ENCODE measurements at places on chromosomes 6 and 20. TPM values are rescaled to one million over a fixed set of nuclear protein-coding genes. Genes with fewer than 3 reads are reported as not detected.

LCA5 gene
- 5.8 TPM for total RNA-seq

FBXO30 gene
- 13.6 TPM for total RNA-seq

TPX2 gene
- total RNA-seq, result 41.6 TPM

DEFB129 gene
- not detected for total RNA-seq

- DNase-seq, result no peak
Observed at GRCh38 chr6:50549475-50549874, 163.9 kb upstream of the TFAP2D start.

DNA sequence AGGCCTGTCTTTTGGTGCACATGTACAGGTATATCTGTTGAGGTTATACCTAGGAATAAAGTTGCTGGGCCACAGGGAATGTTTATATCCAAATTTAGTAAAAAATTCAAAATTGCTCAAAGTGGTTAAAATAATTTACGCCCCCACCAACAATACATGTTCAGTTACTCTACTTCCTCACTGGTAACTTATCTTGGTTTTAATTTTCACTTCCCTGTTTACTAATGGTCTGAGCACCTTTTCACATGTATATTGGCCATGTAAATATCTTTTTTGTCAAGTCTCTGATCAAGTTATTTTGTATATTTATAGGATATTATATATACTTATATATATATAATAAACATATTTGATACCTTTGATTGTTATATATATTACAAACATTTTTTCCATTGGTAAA is 9.7 kb downstream of the PDE7B start:
- DNase-seq, result no peak

RGS17 gene
- total RNA-seq, result 3.7 TPM

OVOL2 gene
- total RNA-seq, result 0.57 TPM

PLCG1 gene
- total RNA-seq, result 99.6 TPM

DNA sequence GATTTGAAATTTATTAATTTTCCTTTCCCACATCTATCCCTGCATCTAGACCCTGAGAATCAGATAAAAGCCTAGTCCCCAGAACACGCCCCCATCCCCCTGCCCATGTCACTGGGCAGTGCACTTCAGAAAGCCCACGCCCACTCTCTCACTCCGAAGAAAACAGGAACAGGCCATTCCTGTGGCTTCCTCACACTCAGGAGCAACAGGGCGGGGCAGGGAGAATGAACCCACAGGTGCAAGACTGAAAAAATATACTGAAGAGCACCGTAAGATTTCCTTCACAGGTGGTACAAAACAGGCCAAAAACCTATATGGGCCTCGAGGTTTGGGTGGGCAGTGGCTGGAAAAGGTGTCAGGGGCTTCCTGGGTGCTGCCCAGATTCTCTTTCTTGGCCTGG is 3.4 kb downstream of the OXT start:
- no peak for DNase-seq

GRCh38 chr6:119273272-119274196 is 76.0 kb downstream of the MAN1A1 start:
- DNase-seq, result peak; percentile 62

GRCh38 chr20:35776513-35777101 is 4.8 kb downstream of the PHF20 start:
- DNase-seq, result peak; percentile 33

GRCh38 chr6:116580198-116580597 is 8.9 kb downstream of the RWDD1 start:
- DNase-seq, result peak; percentile 69

DNA sequence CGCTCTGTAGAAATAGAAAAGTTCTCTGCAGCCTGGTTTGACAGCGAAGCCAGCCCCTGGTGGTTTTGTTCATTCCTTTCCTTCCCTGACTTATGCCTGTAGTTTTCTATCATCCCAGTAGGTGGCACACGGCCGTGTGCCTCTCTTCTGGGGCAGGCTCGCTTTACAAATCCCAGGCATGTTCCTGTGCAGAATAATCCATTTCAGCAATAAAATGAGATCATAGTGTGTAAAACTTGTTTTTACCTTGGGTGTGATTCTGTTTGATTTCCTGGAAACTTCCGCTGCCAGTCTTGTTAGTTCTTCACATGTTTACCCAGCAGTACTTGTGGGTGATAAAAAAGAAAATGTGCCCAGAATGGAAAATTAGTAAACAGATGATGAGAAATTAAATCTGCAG is 7.4 kb upstream of the INSM1 start:
- peak; percentile 25 for DNase-seq

DNA sequence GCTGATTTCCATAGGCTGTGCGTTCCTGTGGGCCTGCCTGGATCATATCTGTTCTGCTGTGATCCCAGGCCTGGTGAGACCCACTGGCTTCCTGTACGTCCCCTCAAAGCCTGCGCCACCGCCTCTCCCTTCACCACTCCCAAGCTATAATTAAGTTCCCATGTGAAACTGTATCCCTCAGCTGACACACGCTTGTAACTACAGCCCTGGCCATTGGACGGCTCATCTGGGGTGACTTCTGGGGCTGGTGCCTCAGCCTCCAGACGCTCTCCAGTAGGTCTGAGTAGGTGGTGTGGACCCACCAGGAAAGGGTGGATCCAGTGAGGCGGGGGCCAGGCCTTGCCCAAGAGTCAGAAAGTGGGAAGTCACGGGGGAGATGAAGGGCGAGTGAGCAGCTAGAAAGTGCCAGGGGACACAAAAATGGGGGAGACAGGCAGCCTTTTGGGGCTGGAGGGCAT is 21.0 kb downstream of the PPARD start:
- peak; percentile 51 for DNase-seq

DNA sequence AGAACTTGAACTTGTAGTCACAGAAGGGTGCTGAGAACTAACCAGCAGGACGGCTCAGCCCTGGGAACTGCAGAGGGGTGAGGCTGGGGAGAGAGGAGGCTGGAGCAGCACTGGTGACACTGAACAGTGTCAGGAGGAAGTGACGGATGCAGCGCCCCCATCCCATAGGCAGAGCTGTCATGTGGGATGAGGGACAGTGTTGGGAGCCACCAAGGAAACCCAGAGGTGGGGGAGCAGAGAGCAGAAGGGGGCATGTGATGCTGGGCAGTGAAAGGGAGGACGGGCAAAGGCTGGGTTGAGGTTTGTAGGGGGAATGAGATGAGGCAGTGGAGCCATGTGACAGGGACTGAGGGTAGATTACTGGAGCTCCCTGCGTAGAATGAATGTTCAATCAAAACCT is 2.1 kb downstream of the HLA-DPB1 start:
- no peak for DNase-seq

ENPP5 gene
- total RNA-seq, result 1.4 TPM

PRSS16 gene
- total RNA-seq, result 2.0 TPM

DNA sequence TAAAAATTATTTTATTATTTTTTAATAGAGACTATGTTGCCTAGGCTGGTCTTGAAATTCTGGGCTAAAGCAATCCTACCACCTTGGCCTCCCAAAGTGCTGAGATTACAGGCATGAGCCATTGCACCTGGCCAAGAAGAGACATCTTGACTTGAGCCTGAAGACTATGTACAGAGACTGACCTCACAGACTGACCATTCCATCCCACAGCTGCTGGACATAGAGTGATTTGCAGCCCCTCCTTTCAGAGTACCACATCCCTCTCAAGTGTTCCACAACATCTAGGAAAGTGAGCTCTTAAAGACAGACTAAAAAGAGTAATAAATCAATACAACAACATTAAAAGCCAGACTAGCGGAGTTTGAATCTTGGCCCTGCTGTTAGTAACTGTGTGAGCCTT is 39.0 kb downstream of the RNF8 start:
- no peak for DNase-seq

CLVS2 gene
- not detected for total RNA-seq

GRM4 gene
- total RNA-seq, result 0.34 TPM

- peak; percentile 69 for DNase-seq
Observed at GRCh38 chr6:34901930-34902329, 12.9 kb downstream of the ANKS1A start.

GRCh38 chr6:156639009-156639721 is 138.0 kb upstream of the ARID1B start:
- DNase-seq, result peak; percentile 48

GRCh38 chr6:152879681-152880080 is 103.2 kb downstream of the FBXO5 start:
- no peak for DNase-seq

DNA sequence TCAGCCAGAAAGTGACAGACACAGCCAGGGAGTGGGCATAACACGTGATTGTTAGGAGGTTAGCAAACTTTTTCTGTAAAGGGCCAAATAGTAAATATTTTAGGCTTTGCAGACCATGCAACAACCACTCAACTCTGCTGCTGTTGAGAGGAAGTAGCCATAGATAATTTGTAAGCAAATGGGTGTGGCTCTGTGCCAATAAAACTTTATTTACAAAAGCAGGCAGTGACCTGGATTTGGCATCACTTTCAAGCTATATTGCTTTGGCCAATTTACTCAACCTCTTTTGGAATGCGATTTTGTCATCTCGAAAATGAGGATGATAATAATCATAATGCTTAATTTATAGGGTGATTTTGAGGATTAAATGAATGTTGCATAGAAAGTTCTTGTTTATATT is 152.6 kb downstream of the TSHZ2 start:
- DNase-seq, result no peak

- DNase-seq, result no peak
Observed at GRCh38 chr20:51097351-51098120, 74.6 kb upstream of the KCNG1 start.

DSE gene
- 83.2 TPM for total RNA-seq

DNA sequence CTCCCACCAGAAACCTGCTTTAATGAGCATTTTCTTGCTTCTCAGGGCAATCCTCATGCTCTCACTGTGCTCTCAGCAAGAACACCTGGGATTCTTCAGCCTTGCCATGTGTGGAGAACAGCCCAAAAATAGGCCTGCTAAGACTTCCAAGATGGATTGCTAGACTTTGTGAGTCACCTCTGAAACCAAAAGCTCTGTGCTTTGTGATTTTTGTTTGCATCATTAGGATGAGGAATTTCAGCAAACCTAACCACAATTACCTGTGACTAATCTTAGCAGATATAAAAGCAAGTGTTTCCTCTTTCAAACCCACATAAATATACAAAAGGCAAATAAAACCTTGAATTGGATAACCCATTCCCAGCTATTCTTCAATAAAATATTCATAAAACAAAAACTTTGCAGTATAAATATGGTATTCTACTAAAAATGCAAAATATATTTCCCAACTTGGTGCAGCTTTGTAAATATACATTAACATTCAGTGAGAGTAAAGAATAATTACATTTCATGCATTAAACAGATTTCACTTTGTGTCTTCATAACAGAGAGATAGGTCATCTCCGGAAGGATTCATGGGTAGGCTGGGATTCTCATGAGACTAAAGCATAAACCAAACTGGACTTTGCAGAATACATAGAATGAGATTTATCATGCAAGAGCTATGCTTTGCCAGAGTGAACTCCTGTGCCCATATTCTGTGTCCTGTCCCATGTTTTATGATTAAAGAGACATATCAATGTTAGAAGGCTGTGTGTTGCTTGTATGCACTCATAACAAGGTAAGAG is 33.5 kb downstream of the TPBG start:
- peak; percentile 98 for DNase-seq

DNA sequence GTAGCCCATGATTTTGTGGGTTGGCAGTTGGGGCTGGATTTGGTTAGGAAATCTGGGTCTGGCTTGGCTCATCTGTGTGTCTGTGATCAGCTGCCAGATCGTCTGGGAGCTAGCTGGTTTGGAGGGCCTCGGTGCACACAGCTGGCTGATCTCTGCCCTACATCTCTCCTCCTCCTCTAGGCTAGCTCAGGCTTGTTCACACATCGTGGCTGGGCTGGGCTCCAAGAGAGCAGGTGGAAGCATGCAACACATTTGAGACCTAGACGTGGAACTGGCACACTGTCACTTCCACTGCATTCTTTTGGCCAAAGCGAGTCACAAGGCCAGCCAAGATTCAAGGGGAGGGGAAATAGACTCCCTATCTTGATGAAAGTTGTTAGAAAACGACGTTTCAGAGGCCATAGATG is 15.9 kb downstream of the NDUFAF5 start:
- peak; percentile 93 for DNase-seq

- no peak for DNase-seq
Observed at GRCh38 chr6:79810871-79811270, 136.5 kb downstream of the ELOVL4 start.

- DNase-seq, result no peak
Observed at GRCh38 chr20:48069596-48069995, 284.3 kb upstream of the SULF2 start.

DNA sequence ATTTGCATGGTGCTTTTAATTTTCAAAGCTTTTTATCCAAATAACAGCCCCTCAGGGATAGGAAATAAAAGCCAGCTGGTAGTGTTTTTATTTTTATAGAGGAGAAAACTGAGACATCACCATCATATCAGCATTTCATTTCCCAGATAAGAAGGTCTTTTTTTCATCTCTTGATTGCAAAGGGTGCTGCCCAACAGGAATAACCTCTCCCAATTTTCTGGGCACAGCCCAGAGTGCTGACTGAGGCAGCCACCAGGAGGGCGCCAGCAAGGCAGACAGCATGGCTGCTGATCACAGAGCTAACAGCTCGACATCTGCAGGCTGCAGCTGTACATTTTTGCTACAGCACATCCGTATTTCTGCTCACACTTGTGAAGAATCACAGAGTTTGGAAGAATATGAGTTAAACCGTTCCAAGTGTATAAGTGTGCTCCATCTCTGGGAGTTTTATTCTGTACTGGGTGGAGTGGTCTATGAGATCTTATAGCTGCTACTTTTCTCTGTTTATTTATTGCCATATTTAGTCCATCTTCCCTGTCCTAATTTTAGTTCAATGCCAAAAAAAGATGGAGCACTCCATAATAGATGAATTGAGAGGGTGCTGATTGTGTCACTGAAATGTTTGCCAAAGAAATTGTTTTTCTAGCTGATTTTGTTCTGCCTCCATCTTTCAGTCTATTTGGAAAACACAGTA is 85.5 kb upstream of the C20orf144 start:
- no peak for DNase-seq

DNA sequence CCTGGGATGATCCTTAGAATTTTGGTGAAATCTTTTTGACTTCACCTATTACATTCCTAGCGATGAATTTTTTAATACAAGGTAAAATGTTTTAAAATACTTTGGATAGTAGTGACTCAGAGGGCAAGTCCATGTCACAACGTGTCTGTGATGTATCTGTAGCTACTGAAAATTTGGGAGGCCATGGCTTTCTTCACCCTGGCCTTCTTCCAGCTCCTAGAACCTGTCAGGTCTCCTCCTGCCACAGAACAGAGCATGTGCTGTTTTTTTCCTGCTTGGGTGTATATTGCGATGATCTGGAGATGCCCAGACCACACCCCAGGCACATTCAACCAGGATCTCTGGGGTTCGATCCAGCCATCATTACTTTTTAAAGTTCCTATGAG is 194.4 kb downstream of the BTBD3 start:
- DNase-seq, result no peak

DNA sequence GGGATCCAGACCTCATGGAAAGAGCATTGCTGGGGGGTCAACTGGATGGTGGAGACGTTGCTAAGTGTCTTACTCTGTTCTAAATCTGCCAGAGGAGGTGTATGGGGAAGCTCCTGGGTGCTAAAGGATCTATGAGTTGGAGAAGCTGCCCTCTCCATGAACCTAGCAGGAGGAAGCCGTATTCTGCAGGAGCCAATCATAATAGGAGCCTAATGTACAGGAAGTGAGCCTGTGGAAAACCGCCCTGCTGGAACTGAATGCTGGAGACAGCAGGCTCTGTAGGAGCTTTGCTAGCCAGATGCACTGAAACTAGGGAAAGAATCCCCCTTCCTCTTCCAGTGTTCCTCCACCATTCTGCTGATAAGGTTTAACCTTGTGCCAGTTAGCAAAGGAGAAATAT is 10.9 kb downstream of the CASP8AP2 start:
- peak; percentile 16 for DNase-seq

GRCh38 chr6:3737831-3738210 is 13.7 kb downstream of the PXDC1 start:
- DNase-seq, result no peak
